ENCODE measurements at places on chromosomes 16 and 17. TPM values are rescaled to one million over a fixed set of nuclear protein-coding genes. Genes with fewer than 3 reads are reported as not detected.
A peak's percentile ranks its signal among the peaks of the same experiment; 100 is the strongest.

The ZNF423 gene
- total RNA-seq: 1.2 TPM

The HOXB1 gene
- not detected for total RNA-seq

DNA sequence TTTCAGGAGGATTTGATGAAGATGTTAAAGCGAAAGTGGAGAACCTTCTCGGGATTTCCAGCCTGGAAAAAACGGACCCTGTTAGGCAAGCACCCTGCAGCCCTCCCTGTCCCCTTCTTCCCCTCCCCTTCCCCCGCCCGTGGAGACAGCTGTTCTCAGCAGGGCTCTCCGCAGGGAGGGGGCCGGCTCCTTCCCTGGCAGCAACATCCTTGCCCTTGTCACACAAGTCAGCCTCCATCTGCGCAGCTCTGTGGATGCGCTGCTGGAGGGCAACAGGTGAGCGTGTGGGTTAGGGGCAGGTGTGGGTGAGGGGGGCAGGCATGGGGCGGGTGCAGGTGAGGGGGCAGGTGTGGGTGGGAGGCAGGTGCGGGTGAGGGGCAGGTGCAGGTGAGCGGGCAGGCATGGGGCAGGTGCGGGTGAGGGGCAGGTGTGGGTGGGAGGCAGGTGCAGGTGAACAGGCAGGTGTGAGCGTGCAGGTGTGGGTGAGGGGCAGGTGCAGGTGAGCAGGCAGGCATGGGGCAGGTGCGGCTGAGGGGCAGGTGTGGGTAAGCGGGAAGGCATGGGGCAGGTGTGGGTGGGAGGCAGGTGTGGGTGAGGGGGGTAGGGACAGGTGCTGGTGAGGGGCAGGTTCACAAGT lies 9.4 kb downstream of the CYBC1 start:
- H3K27me3 ChIP-seq: no peaks in the 10 kb centered on the region
- no peak for DNase-seq
- H3K4me3 ChIP-seq: no peak overlapping the region
- H3K4me1 ChIP-seq: peaks cover 31% of the 10 kb centered on the region

The TMEM235 gene
- total RNA-seq: not detected

- no peak overlapping the region for H3K27ac ChIP-seq
- no peak for DNase-seq
- H3K4me1 ChIP-seq: no peaks in the 10 kb centered on the region
- no peaks in the 10 kb centered on the region for H3K36me3 ChIP-seq
- H3K27me3 ChIP-seq: no peaks in the 10 kb centered on the region
These were observed 66.6 kb upstream of the AXIN2 start for GRCh38 chr17:65627891-65628643.

- H3K36me3 ChIP-seq: no peaks in the 10 kb centered on the region
- no peaks in the 10 kb centered on the region for H3K27me3 ChIP-seq
- peak overlapping the region; percentile 56 for H3K4me3 ChIP-seq
- no peaks in the 10 kb centered on the region for H3K4me1 ChIP-seq
- DNase-seq: peak; percentile 94
- H3K27ac ChIP-seq: peak overlapping the region; percentile 67
These were observed 34.1 kb upstream of the SLC38A10 start for GRCh38 chr17:81328978-81329926.

The RSKR gene
- total RNA-seq: 7.3 TPM

- no peaks in the 10 kb centered on the region for H3K36me3 ChIP-seq
- H3K4me3 ChIP-seq: no peak overlapping the region
- DNase-seq: peak; percentile 54
- H3K4me1 ChIP-seq: peaks cover 7% of the 10 kb centered on the region
- H3K27ac ChIP-seq: no peak overlapping the region
- H3K27me3 ChIP-seq: no peaks in the 10 kb centered on the region
These were observed 311.6 kb upstream of the MON1B start for GRCh38 chr16:76879420-76879819.

DNA sequence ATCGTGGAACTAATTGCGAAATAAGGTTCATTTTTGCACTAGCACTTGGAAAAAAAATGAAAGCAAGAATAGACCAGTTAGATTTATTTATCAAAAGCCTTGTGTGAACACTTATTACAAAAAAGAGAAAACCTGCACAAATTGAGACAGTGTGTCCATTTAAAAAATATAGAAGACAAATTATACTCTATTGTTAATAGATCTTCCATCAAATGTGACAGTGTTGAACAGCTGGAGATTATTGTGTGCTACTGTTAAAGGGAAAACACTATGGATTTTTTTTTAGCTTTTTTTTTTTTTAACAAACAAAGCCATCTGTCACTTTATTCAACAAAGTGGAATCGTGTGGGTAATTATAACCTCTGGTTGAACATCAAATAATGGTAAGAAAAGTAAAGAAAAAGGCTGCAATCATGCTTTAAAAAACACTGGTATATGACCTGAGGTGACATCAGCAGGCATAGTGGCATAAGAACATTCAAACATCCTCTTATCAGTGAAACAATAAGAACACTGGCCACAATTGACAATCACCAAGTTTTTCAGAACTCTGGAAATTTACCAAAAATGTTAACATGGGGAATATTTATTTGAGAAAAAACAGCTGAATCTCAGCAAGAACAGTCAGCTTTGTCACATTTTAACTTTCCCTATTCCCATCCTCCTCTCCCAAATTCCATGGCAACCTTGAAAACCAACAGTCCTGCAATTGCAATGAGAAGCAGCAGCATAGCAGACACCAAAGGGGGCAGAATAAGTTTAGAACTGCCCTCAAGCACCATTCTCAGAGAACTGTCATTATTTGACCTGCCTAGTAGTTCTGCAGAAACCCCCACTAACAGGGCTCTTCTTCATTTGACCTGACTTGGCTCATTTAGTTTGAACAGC lies 442.3 kb upstream of the MON1B start:
- no peaks in the 10 kb centered on the region for H3K4me1 ChIP-seq
- no peak overlapping the region for H3K27ac ChIP-seq
- H3K4me3 ChIP-seq: no peak overlapping the region

The PRRT2 gene
- total RNA-seq: 0.15 TPM

The PLA2G10 gene
- not detected for total RNA-seq

GRCh38 chr17:70804161-70804560 lies 634.8 kb downstream of the KCNJ2 start:
- H3K4me3 ChIP-seq: no peak overlapping the region
- H3K27me3 ChIP-seq: no peaks in the 10 kb centered on the region

- H3K4me3 ChIP-seq: no peak overlapping the region
- no peaks in the 10 kb centered on the region for H3K27me3 ChIP-seq
- DNase-seq: no peak
- H3K36me3 ChIP-seq: peaks cover 84% of the 10 kb centered on the region
- no peak overlapping the region for H3K27ac ChIP-seq
These were observed 29.0 kb downstream of the RBBP6 start for GRCh38 chr16:24568392-24568791.

The PIRT gene
- not detected for total RNA-seq

DNA sequence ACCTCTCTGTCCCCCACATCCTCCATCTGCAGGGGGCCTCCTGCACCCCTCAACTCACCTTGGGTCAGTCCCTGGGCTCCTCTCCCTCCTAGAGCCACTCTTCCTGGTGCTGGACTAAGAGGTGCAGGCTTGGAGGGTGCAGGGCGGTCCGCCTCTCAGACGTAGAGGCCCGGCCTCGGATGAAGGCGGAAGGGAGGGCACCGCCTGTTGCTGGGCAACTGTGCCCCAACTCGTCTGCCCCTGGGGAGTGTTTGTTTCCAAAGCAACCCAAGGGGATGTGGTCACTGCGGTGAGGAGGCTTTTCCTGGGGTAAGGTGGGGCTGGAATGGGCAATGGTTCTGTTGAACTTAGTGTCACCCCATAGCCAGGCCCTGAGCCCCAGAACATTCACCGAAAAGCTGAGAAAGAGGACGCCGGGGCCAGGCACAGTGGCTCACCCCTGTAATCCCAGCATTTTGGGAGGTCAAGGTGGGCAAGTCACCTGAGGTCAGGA lies at the start of gene C16orf54:
C16orf54 (minus strand) TSS at position 138 of the 493 bp plus-strand sequence. CDS start 1,039 bp downstream, outside the sequence.
- no peaks in the 10 kb centered on the region for H3K36me3 ChIP-seq
- no peaks in the 10 kb centered on the region for H3K4me1 ChIP-seq
- peak within 1 kb of the TSS; percentile 21 for H3K4me3 ChIP-seq
- peak; percentile 67 for DNase-seq
- no peaks in the 10 kb centered on the region for H3K27me3 ChIP-seq
- peak within 1 kb of the TSS; percentile 65 for H3K27ac ChIP-seq

GRCh38 chr16:85238233-85238647 lies 126.0 kb upstream of the CIBAR2 start:
- no peaks in the 10 kb centered on the region for H3K27me3 ChIP-seq
- no peak overlapping the region for H3K4me3 ChIP-seq
- no peaks in the 10 kb centered on the region for H3K4me1 ChIP-seq
- H3K36me3 ChIP-seq: no peaks in the 10 kb centered on the region
- H3K27ac ChIP-seq: no peak overlapping the region
- no peak for DNase-seq

GRCh38 chr16:88610909-88611812 lies 27.2 kb upstream of the IL17C start:
- peaks cover 7% of the 10 kb centered on the region for H3K4me1 ChIP-seq
- H3K27me3 ChIP-seq: no peaks in the 10 kb centered on the region
- no peak overlapping the region for H3K27ac ChIP-seq

DNA sequence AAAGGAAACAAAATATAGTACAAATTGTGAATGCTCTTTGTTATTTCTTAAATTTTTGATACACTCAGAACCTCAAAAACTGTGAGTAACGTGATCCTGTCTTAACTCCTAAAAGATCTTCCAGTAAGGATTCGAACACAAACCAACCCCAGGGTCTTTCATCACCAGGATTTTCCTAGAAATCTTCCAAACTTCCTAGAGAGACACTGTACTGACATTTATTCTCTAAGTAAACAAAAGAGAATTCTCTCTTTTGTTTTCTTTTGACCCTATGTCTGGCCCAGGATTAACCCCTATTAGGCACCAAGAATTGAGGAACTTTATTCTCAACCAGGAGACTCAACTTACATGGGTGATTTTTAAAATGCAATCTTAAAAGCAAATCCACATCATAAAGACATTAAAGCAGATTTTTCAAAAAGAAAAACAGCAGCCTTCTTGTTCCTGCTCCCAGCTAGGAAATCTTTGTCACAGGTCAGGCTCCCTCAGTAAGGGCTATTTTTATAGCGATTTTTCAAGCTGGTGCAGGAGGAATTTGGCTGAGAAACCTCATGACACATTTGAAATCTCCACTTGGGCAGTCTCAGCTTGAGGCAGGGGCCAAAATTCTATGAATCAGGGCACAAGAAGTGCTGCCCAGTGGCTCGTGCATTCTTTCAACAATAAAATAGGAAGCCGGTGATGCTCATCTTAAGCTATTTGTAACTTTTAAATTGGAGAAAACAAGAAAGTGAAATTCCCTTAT lies 6.2 kb upstream of the SMG1 start:
- no peaks in the 10 kb centered on the region for H3K4me1 ChIP-seq
- no peak overlapping the region for H3K4me3 ChIP-seq
- no peaks in the 10 kb centered on the region for H3K36me3 ChIP-seq
- H3K27ac ChIP-seq: no peak overlapping the region
- no peaks in the 10 kb centered on the region for H3K27me3 ChIP-seq

DNA sequence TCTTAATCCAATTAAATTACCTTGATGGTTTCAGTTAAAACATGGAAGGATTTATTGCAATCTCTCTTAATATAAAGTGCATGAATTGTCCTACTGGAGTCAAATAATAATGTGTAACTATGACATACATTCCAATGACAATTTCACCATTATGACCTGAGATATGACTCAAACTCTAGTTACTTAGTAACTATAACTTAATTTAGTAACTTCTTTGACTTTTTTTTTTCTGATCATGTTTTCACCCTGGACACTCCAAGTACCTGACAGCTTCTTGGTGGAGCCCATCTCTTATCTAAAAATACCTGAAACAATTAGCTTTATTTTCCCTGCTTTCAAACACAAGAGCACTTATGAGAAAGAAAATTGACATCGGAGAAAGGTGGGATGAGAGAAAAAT lies 123.7 kb downstream of the STX8 start:
- no peaks in the 10 kb centered on the region for H3K27me3 ChIP-seq
- no peaks in the 10 kb centered on the region for H3K36me3 ChIP-seq
- no peak overlapping the region for H3K27ac ChIP-seq
- DNase-seq: no peak
- H3K4me1 ChIP-seq: no peaks in the 10 kb centered on the region

The KRTAP16-1 gene
- not detected for total RNA-seq

The ZNF213 gene
- total RNA-seq: 1.6 TPM

GRCh38 chr17:43314611-43315011 lies 80.8 kb upstream of the RNU2-1 start:
- no peaks in the 10 kb centered on the region for H3K4me1 ChIP-seq
- H3K36me3 ChIP-seq: no peaks in the 10 kb centered on the region
- DNase-seq: no peak
- H3K4me3 ChIP-seq: no peak overlapping the region

DNA sequence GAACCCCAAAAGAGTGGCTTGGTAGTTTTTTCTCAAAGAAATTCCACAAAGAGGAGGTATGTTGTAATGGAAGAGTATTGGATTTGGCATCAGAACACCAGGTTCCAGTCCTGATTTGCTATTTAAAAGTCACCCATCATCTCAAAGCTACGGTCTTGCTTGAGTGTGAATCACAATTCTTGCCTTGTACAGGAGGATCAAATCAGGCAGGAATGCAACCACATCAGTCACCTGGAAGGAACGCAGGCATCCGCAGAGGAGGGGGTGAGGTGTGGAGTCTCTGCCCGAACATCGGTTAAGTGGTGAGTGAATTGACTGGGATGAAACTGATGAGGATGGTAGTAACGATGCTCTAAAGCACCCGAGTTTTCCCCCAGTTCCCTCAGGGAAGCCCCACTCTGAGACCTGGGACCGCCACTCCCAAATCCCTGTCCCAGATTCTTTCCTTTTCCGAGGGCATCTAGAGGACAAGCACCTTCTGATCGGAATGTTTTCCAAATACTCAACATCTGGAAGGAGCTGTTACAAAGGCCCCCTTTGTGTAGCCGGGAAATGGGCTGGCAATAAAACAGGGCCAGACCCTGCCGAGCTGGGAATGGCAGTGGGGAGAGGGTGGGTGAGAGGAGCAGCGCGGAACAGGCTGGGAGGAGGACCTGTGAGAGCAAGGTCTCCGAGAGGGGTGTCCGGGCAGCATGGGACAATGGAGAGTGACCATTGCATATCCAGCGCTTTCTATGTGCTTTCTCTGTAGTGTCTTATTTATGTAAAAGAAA lies 469.6 kb downstream of the SLC39A11 start:
- no peaks in the 10 kb centered on the region for H3K4me1 ChIP-seq
- no peaks in the 10 kb centered on the region for H3K27me3 ChIP-seq
- no peaks in the 10 kb centered on the region for H3K36me3 ChIP-seq
- H3K27ac ChIP-seq: no peak overlapping the region

- no peak overlapping the region for H3K27ac ChIP-seq
- no peaks in the 10 kb centered on the region for H3K4me1 ChIP-seq
- no peaks in the 10 kb centered on the region for H3K27me3 ChIP-seq
- no peaks in the 10 kb centered on the region for H3K36me3 ChIP-seq
- DNase-seq: no peak
These were observed 1.0 kb upstream of the KRT20 start for GRCh38 chr17:40886090-40886489.

The AGRP gene
- not detected for total RNA-seq

GRCh38 chr16:22186517-22186916 lies 19.6 kb upstream of the EEF2K start:
- DNase-seq: no peak
- H3K27ac ChIP-seq: no peak overlapping the region
- H3K4me3 ChIP-seq: no peak overlapping the region
